Renal cortical epithelial cell (primary cell): ENCODE measurements at places on chromosomes 2 and 18.

GRCh38 chr2:141957321-141957720, 173.5 kb downstream of the LRP1B start:
- DNase-seq, result no peak

- no peak for DNase-seq
Observed at GRCh38 chr2:239937866-239938640, 87.1 kb downstream of the NDUFA10 start.

DNA sequence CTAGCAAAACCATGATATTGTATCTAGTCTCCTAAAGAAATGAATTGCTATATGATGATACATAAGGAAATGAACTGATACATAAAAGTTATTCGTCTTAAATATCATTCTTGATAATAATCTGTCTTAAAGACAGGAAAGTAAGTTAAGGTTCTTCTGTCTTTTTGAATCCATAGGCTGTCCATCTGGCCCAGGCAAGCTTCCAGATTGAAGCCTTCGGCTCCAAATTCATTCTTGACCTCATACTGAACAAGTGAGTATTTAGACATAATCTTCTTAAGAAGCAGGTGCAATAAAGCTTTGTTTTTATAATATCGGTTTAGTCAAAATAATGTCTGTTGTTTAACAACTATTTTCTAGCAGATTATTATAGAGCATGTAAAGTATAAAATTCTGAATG, 37.7 kb downstream of the ADAM23 start:
- no peak for DNase-seq

DNA sequence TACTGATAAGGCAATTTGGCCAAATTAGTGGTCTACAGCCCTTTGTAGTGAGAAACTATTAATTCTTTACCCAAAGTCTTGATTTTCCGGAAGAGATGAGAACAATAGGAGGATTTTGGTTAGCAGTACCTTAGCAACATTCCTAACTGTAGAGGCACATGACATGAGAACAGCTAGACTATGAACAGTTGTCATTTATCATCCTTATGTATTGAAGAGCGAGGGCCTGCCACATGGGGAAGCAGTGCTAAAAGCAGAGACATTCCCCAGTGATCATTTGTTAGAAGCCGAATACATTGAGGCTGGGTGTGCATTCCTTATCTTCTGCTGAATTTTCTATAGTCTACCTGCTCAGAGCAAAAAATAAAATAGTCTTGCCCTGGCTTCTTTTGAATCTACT, 65.2 kb downstream of the RBBP8 start:
- no peak for DNase-seq

- DNase-seq, result no peak
Observed at GRCh38 chr2:74457549-74458131, 598 bp upstream of the WBP1 start.

- peak; percentile 19 for DNase-seq
Observed at GRCh38 chr18:74229005-74229404, 62.8 kb downstream of the CYB5A start.

DNA sequence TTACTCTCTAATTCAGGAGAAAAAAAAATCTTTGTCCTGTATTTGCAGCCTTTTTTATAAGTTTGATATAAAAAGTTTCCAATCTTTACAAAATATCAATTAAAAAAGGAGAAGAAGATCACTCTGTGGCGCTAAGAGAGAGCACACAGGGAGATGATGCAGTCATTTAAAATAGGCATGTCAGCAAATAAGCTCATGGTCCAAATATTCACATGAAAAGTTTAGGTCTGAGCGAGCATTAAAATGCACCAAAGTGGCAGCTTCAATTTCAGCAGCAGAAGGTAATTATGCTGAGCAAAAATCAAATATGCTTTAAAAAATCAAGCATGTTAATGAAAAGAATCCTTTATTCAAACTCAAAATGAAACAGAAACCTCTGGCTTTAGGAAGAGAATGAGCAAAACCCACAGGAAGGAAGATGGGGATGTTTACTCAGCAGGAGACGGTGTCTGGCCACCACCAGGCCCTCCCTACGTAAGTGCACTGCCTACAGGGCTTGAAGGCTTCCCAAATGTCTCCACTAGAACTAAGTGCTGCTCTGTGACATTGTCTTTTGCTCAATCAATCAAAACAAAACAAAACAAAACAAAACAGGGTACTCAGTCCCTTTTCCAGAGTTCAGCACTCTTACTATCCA, 120.4 kb downstream of the L3MBTL4 start:
- DNase-seq, result no peak

- DNase-seq, result no peak
Observed at GRCh38 chr2:208983486-208983885, 440.4 kb upstream of the MAP2 start.

- no peak for DNase-seq
Observed at GRCh38 chr2:10831400-10831985, 18.9 kb upstream of the PDIA6 start.

DNA sequence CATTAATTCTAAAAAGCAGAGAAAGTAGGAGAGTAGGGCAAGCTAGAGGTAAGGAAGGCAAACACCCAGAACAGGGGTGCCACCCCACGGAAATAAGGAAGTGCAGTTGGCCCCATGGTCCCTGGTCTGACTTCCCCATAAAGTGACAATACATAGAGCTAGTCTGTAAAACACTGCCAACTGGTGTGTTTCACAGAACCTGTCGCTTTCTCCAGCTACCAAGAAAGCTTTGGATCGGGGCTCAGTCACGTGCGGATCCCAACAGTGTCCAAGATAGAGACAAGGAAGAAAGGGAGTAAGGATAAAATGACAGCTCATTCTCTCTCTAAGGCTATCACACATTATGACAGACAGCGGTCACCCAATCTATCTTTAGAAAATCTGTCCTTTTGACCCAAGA, 36.4 kb downstream of the TBC1D8 start:
- DNase-seq, result no peak

GRCh38 chr2:102839668-102840388, 78.0 kb downstream of the TMEM182 start:
- peak; percentile 13 for DNase-seq

- no peak for DNase-seq
Observed at GRCh38 chr2:206990360-206990759, 51.0 kb downstream of the CPO start.

DNA sequence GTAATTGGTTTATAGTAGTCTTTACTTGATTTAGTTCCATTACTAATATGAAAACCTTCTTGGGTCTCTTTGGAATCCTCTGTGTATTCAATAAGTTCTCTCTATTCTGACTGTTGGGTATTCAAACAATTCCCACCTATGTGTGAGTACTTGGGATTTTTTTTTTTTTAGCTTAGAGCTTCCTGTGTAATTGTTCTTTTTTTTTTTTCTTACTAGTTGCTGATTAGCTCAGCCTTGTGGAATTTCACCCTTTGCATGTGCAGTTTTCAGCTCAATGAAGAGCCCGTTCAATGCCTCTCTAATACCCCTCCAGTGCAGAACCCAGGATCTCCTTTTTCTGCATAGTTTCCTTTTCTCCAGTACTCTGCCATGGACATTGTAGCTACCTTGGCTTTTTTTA, 339.1 kb upstream of the GALNT5 start:
- peak; percentile 86 for DNase-seq

DNA sequence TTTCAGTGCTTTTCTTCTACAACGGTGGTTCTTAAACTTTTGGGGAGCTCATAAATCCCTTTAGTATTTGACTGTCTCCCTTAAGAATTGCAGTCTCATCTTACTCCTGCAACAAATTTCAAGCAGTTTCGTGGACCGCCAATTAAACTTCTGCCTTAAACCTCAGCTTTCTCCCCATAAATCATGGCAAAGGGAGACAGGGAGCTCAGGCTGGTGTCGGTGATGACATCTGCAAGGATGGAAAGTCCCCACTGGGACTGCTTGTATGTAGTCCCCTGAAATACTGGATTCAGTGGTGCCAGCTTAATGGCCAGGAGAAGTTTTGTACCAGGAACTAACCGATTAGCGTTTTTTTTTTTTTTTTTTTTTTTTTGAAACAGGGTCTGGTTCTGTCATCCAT, 148.7 kb upstream of the ITGA6 start:
- DNase-seq, result no peak

DNA sequence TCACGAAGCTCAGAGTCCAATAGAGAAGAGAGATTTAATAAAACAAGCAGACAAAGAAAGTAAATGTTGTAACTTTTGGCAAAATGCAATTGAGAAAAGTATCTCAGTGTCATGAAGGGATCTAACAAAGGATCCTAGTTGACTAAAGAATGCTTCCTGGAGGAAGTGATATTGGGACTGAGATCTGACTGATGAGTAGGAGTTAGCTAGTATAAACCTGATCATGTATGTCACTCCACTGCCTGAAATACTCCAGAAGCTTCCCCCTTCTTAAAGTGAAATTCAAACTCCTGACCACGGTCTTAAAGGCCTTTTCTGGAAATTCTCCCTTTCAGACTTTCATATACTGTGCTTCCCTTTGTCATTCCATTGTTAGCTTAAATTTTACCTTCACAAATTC, 1102.4 kb upstream of the ZEB2 start:
- no peak for DNase-seq

DNA sequence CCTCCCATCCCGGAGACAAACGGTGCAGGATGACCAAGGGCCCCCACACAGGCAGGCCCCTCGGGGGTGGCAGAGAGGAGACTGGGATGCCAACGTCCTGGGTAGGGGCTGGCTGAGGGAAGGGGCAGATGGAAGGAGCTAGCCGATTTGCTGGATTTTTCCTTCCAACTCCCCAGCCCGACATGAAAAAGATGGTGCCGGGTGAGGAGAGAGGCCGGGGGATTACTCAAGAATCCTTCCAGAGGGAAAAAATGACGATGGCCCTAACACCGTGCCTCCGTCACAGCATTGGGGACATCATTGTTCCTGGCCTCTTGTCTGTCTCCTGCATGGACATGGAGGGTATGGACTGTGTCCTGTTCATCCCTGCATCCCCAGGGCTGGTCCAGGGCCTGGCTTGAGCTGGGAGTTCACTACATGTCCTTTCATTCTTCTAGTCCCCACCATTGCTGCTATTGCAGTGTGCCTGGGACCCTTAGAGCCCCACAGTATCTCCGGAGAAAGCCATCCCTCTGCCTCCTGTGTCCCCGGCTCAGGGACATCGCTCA, 217.7 kb downstream of the TNS1 start:
- DNase-seq, result no peak

GRCh38 chr18:46190667-46191066, 86.5 kb downstream of the HAUS1 start:
- DNase-seq, result no peak

DNA sequence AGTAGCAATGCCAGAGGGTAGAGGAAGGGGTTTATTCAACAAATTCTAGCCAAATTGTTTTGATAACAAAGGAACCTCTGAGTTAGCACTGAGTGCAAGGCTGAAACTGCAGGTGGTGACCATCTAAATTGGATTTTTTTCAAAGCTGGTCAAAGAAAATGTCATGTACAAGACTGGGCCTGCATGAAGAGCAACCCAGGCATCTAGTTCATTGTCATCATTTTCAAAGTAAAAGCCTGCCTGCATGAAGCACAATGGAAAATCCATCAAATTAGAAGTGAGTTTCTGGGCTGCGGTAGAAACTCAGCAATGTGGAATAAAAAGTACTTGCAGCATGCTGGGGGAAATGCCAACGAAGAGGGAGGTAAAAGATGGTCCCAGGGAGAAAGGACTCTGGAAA, 80.8 kb upstream of the PPP1CB start:
- DNase-seq, result no peak

DNA sequence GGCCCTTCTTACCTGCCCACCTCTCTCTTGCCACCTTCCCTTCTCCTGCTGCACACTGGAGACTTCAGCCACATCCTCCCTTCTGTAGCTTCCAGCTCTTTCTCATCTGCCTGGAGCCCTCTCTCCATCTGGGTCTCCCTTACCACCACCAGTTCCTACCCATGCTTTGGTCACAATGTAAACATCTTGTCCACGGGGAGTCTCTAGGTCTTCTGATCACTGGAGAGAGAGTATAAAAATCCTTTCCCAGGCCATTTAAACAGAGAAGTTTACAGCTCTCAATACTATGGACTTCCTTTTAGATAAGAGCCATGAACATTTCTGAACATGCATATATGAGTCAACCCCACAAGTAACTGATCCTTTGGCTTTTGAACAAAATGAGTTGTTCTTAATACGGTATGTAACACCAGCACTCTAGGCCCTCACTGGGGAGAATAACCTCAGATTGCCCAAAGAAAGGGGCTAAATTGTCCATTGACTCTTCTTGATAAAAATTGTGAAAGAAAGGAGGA, 5.8 kb downstream of the ARHGAP25 start:
- no peak for DNase-seq

DNA sequence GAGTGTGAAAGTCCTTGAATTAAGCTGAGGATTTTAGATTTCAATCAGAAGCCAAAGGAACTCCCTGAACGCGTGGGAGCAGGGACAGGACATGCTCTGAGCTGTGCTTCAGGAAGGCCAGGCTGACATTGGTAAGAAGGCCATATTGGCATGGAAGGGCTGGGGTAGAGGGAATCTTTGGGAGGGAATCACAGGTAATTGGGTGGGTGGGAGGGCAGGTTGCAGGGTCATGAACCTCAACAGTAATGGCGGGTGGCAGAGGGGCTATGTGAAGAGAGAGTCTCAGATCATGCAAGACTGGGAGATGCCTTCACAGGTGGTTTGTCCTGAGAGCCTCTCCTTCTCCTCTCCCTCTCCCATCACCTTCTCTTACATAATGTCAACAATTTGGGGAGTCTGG, 18.6 kb upstream of the CELF4 start:
- no peak for DNase-seq

GRCh38 chr2:7604456-7604855, 687.2 kb downstream of the RNF144A start:
- no peak for DNase-seq

DNA sequence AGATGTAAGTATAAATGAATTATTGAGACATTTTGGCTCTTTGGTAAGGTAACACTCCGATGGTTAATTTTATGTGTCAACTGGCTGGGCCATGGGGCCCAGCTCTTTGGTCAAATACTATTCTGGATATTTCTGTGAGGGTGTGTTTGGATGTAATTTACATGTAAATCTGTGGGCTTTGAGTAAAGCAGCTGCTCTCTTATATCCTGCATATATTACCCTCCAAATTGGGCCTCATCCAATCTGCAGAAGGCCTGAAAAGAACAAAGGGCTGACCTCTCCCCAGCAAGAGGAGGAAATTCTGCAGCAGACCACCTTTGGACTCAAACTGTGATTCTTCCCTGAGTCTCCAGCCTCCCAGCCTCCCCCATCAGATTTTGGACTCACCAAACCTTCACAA, 464.1 kb downstream of the PLCL1 start:
- no peak for DNase-seq

- DNase-seq, result peak; percentile 92
Observed at GRCh38 chr2:122960759-122961641, 1064.1 kb upstream of the CNTNAP5 start.
